ENCODE measurements at places on chromosomes 3 and 15.

DNA sequence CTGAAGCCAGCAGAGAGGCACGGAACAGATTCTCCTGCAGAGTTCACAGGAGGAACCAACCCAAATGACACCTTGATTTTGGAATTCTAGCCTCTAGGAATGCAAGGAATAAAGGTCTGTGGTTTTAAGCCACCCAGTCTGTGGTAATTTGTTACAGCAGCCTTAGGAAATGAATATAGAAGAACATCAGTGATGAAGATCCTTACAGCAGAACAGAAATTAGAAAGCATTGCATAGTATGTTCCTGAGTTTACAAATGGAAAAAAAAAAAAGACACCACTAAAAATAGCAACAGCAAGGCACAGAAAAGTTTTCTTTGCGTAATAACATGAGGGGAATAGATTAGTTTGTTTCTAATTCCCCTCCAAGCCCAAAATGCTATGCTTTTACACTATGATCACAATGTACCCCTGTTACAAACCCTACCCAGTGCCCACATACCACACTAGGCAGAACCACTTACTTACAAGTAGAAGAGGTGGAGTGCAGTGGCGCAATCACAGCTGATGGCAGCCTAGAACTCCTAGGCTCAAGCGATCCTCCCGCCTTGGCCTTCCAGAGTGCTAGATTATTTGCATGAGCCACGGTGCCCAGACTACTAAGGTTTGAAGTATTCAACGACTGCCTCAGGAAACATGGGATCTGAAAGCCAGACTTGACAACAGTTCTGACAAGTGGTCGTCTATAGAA lies 84.3 kb downstream of the SHQ1 start:
- no peak for DNase-seq

DNA sequence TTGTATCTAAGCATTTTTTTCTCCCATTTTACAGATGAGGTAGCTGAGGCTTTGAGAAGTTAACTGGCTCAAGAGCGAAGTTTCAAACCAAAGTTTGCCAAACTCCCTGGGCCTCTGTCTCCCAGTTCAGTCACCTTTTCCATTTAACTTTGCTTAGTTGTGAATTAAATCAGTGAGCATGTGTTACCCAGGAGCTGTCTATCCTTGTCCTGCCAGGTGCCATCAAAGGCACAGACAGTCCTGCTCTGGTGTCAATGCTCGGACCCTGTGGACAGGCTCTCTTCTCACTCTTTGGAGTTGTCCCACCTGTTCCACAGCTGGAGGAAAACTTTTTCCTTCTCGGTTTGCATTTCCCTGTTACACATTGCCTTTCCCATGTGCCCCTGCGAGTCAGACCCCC lies 8.6 kb downstream of the EPHB1 start:
- DNase-seq: no peak

DNA sequence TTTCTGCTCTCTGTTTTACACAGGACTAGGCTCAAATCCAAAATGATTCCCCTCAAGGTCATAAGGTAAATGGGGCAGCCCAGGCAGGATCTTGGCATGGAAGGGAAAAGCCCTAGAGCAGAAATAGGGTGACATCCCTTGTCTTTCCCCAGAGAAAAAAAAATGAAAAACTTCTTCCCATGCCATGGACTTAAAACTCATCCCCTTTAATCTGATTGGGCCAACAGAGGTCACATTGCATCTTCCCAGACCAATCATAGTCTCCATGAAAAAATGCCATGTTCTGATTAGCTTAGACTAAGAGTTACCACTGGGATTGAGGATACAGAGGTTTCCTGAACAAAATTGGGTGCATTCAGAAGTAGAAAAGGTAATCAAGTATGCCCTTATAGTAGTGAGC lies 241.3 kb upstream of the LRTM1 start:
- no peak for DNase-seq

DNA sequence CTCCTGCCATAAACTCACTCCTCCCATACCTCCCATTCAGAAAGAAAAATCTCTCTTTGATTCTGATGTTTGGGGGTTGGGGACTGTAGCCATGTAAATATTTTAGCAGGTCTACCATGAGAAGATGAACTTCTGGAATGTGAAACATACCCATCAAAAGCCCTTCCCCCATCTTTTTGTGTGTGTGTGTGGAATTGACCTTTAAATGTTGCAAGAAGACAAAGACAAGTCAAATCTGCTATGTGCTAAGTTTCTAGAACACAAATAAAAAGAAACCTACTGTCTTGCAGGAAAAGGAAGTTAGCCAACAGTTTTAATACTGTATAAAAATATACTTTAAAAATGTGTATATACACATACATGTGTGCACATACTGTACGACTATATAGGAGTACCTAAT lies 29.7 kb upstream of the USP50 start:
- no peak for DNase-seq

- DNase-seq: no peak
These were observed 7.5 kb downstream of the ARHGAP31 start for GRCh38 chr3:119301662-119302061.

- no peak for DNase-seq
These were observed 665.6 kb upstream of the NECTIN3 start for GRCh38 chr3:110405830-110406585.

- no peak for DNase-seq
These were observed 168.1 kb downstream of the XXYLT1 start for GRCh38 chr3:195102609-195103467.

- DNase-seq: no peak
These were observed 32.7 kb downstream of the EBLN2 start for GRCh38 chr3:73094129-73094528.

DNA sequence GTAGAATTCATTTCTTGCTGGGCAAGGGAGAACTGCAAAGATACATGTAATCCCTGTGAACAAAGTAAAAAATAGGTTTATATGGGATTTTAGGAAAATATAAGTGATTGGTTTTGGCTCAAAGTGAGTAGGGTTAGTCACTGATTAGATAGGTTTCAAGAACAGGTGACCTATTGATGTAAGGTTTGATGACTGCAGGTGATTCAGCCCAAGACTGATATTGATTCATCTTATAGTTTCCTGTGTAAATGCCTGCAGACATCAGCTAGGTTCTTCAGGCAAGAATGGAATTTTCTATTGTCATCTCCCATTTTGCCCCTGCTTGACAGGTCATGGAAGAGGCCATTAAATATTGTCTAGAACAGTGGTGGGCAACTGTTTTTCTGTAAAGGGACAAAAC lies 23.9 kb upstream of the ARID3B start:
- DNase-seq: no peak

- peak; percentile 36 for DNase-seq
These were observed 18.3 kb downstream of the MYZAP start for GRCh38 chr15:57609805-57610529.

DNA sequence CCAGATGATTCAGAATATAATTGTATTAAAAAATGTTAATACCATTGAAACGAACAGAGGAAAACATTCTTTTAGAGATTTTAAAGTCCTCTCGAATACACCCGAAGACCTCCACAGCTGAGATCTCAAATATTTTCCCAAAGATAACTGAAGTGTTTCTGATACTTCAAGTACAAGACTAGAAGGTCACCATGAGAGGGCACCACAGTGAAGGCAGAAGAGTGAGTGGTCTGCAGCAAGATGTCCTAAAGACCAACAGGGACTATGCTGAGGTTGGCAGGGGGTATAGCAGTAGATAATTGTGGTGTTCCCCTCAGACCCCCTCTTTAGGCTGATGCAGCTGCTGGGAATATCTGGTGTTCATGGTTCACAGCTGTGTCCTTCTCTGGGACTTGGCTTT lies 156.5 kb downstream of the PDCD6IP start:
- DNase-seq: no peak

DNA sequence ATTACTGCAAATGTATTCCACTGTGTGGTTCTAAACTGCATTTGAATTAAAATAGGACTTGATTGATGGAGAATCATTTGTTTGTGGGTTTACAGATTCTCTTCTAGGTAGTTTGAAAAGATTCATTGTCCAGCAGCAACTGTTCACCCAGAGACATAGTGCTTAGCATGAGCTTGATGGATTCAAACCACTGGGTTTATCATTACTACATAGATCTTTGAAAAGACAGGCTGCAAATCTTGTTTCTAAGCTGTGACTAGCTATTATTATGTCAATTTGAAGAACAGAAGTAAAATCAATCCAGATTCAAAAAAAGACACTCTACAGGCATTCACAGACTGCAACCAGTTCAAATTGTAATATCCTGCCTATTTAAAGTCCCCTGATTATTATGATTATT lies 49.8 kb downstream of the MBNL1 start:
- DNase-seq: no peak

GRCh38 chr3:79986338-79986737 lies 218.5 kb upstream of the ROBO1 start:
- no peak for DNase-seq

GRCh38 chr3:48413086-48413485 lies 16.8 kb downstream of the PLXNB1 start:
- DNase-seq: no peak

DNA sequence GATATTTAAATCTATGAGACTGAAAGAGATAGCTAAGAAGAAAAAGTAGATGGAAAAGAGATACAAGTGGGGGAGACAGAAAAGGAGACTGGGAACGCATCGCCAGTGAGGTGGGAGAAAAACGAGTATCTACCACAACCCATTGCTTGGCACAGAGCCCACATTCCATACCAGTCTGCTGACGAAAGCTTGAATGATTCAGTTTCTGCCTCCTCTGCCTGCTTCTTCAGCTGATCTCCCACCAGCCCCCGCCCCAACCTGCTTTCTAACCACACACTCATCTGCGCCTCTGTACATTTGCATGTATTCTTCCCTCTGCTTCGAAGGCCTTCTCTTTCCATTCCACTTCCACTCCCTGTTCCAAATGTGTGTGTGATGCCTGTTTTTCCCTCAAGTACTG lies 188.1 kb downstream of the USP13 start:
- no peak for DNase-seq

DNA sequence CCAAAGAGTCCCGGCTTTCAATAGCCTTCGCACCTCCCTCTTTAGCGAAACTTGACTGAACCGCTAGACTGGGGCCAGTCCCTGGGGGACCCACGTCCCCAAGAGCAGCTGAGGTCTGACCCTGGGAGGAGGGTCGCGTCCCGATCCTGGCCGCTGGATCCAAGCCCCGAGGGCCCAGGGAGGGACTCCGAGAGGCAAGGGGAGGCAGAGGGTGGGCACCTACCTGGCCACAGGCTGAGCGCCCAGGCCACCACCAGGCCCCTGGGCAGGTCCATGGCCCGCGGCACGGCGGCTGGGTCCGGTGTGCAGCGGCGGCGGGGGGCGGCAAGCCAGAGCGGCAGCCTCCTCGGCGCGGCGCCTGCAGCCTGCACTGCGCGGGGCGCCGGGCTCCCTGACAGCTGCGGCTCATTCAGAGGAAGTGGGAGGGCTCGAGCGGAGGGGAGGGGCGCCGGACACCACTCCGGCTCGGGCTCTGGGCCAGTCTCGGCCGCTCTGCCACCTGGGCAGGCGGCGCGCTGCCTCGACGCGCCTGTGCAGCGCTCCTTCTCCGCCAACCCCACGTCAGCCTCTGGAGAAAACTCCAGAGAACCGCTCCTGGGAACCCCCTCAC lies at the start of gene ITGA11:
Gene ITGA11, minus strand, starts transcription at position 372 of the 610 bp plus-strand sequence. Its CDS starts 97 bp downstream, at position 275.
- DNase-seq: peak; percentile 22

DNA sequence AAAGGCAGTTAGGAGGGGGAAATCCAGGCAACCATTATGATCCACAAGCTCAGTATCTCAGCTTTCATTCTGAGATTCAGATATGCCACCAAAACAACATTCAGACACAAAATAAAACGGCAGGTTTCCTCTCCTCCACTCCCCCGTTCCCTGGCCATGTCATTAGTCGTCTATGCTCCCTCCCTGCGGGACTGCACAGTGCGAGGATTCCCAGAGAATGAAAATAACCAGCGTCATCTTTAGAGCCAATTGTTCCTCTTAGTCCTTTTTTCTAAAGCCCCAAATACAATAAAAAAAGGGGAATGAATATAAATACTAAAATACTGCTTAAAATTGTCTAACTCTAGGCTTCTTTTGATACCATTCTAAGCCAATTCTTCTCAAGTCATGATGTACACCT lies 7.8 kb upstream of the SLCO3A1 start:
- DNase-seq: no peak

DNA sequence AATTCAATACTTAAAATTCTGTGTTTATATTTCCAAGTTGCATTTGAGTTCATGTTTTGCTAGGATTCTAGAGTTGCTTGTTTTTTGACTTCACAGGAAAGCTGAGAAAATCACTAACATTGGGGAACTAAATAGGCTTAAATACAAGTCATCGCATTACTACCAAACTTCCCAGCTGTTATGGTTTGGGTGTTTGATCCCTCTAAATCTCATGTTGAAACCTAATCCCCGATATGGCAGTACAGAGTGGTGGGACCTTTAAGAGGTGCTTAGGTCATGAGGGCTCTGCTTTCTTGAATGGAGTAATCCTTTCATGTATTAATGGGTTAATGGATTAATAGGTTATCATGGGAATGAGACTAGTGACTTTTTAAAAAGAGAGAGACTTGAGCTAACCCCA lies 77.2 kb upstream of the ARPP21 start:
- no peak for DNase-seq

DNA sequence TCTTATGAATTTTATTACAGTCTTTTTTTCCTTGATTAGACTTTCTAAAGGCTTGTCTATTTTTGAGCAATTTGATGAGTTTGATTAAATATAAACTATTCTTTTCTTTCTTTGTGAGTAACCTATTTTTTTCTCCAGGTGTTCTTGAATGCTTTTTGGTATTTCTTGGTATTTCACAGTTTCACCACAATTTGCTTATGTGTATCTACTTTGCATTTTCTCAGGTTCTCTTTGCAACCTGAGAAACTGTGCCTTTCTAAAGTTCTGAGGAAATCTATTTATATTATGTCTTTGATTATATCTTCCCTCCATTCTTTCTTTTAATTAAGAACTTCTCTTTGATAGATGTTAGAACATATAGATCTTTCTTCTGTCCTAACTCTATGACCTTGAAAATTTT lies 117.1 kb upstream of the MLF1 start:
- DNase-seq: no peak

DNA sequence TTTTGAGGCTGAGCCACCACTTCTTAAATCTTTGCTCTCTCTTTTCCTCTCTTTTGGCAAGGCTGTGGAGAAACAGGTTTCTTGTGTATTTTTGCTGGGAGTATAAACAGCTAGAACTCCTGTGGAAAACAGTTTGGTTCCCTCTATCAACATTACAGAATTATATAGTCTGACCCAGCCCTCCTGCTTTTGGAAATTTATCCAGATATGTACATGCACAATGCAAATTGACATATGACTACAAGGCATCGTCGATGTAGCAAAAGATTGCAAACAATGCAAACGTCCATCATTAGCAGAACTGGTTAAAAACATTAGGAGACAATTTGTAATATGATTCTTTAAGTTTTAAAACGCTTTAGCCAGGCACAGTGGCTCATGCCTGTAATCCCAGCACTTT lies 12.5 kb upstream of the MYO1E start:
- DNase-seq: no peak

DNA sequence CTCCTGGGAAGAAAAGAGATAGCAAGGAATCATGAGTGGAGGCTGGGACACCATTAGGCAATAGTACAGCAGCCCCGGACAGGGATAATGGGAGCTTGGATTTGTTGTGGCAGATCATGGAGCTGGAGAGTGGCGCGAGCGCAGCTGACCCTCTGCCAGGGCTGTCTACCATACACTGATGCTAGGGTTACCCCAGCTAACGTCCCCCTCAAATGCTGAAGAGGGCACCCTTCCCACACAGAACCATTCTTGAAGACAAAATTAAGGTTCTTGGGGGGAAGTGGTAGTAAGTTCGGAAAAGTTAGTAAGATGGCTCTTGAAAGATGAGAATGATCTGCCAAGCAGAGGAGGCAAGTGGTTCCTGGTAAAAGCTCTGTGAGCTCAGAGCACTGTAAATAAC lies 61.1 kb downstream of the ST3GAL6 start:
- DNase-seq: no peak

- no peak for DNase-seq
These were observed at the start of gene MST1R for GRCh38 chr3:49903451-49904424. TSS of gene MST1R (minus strand) at chr3:49903873. CDS start at chr3:49903609, 264 bp downstream.
